BE2C (cell line): ENCODE measurements at places on chromosomes 11 and 22.

DNA sequence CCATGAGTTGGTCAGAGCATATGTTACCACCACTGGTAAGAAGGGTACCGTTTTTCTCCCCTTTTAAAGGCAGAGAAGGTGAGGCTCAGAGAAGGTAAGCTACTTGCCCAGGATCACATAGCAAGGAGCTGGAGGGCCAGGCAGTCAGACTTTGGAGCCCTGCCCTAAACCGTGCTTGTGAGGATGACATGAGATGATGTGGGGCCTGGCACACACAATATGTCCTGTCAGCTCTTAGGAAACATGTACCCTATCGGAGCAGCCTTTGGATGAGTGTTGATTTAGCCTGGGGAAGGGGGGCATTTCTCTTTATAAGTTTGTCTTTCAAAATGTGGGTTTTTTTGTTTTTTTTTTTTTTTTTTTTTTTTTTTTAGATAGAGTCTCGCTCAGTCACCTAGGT, 100.5 kb upstream of the CRYBB3 start:
- DNase-seq: no peak

- DNase-seq: no peak
Observed at GRCh38 chr11:97996762-97997161, 1024.0 kb upstream of the CNTN5 start.

DNA sequence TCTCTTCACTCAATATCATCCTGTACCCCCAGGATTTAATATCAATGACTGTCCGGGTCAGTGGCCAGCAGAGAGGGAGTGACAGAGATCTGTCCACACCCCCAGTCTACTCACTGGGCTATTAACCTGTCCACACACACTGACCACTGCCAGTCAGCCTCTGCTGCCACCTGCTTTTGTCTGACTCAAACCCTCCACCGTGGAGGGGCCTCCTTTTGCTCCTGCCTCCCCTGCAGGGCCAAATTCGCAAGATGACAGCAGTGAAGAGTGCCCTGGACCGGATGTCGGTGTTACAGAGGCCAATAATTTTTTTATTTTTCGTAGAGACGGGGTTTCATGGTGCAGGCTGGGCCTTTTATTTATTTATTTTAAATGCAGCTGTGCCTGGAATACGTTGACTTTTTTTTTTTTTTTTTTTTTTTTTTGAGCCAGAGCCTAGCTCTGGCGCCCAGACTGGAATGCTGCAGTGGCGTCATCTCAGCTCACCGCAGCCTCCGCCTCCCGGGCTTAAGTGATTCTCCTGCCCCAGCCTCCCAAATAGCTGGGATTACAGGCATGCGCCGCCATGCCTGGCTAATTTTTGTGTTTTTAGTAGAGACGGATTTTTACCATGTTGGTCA, 5.1 kb downstream of the PDXP start:
- no peak for DNase-seq

DNA sequence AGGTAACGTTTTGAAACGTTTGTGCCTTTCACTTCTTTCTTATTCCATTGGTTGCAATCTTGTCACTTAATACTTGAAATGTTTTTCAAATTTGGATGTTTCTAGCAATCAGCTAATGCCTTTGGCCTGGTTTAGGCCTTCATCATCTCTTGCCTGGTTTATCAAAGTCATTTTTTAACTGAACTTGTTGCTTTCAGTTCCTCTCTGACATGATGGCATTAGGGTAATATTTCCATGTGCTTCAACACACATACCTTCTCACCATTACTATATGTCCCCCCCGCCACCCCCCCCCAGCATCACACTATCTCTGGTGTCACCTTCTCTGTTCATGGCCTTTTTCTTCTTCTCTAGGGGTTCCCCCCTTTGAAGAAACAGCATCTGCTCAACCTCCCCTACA, 1.5 kb upstream of the SYT9 start:
- no peak for DNase-seq

DNA sequence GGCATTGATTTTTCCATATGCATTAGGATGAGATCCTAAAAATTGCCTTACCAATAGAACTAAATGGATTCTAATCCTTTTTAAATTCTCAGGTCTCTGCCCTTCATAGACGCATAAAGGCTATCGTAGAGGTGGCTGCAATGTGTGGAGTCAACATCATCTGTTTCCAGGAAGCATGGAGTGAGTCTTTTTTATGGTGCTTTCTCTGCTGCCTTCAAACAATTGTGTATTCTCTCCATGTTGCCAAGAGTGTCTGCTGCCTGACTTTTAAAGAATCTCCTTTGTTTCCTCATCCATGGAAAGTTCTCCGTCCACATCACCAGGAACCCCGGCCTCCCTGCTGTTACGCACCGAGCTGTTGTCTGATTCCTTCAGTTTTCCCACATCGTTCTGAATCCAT, 6.9 kb downstream of the UPB1 start:
- DNase-seq: no peak

DNA sequence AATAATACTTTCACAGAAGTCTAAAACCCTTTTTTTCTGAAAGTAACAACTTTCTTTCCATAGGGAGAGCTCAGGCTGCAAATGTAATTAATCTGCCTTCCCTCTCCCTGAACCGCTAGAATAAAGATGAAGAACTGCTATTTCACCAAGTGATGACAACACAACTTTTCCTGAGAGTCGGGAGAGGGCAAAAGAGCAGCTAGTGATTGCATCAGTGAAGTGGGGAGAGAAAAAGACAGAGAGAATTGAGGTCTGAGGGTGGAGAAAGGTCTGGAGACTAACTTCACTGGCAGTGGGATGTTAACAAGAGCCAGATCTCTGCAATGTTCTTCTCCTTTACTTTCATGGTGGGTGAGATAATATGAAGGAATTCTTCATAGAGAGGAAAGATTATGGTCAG, 10.9 kb upstream of the MPEG1 start:
- no peak for DNase-seq

DNA sequence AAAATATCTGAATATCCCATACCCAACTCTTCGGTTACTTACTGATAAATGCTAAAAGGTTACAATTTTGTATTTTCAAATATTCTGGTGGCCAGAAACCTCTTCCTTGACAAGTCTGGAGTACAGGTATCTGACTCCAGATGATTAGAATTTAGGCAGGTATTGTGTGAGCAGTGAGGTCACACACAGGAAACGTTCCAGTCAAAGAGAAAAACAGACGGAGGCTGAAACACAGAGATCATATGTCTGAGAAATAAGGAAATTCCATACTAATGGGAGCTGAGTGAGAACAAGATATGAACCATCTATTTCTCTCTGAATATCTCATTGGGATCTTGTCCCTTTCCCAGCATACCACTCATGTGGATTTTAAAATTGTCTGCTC, 89.4 kb upstream of the IGLL5 start:
- no peak for DNase-seq

DNA sequence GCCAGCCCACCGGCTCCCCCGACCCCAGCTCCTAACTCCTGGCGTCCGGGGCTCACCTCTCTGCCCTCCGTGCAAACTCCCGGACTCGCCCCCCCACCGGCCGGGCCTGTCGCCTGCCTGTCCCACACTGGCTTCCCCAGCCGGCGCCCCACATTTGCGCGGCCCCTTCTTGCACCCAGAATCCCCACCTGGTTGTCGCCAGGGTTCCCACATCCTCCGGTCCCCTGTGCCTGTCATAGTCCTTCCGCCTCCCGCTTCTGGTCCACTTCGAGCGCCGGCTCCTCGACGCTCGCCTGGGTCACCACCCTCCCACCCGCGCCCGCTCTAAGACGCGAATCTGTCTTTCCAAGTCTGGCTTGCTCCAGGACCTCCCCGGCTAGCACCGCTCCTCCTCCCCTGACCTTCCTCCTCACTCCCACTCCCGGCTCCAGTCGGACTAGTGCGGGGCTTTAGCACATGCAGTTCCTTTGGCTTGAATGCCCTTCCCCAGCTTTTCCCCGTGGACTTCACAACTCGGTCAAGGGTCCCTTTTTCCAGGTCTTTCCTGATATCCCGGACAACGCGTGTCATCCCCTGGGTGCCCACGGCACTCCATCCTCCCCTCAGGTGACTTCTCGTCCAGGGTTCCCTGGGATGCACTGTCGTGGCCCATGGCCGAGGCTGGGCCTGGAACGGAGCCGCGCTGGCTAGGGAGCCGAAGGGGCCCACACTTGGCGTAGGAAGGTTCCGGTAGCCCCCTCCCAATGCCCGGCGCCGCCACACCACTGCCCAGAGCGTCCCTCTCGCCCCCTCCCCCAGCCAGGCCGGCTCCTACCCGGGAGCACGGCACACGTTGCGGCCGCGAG, 635 bp downstream of the SCARF2 start:
- peak; percentile 24 for DNase-seq

DNA sequence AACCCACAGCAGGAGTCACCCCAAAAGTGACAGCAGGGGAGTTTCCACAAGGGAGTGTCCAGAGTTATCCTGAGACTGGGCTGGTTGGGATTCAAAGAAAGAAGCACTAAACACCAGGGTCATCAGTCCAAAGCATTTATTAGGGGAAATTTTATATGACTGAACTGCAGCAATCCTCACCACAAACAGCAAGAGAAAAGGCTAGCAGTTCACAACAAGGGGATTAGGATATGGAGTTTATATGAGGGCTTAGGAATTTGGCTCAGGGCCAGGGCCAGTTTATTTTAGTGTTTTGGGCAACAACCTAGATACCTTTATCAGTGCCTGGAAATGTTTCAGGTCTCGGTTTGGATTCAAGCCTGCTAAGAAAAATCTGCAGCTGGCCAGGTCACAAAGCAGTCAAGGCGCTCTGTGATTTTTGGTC, 4.6 kb upstream of the TMEM126A start:
- DNase-seq: no peak

DNA sequence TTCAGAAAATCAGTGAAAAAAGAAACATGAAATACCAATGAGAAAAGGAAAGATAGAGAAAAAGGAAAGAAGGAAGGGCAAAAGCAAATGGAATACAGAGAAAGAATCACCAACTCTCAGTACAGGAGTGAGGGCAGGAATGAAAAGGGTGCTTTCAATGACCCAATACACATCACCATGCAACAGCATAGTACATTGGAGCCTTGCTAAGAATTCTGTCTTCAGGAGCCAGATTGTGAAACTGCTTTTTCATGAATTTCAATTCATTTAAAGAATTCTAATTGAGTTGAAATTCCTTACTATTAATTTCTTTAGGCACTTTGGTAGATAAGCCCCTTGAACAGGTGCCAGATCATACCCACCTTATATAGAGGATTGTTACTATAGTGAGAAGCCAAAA, 34.9 kb downstream of the BLID start:
- no peak for DNase-seq

- peak; percentile 94 for DNase-seq
Observed at GRCh38 chr22:20298803-20299745, 20.8 kb downstream of the DGCR6L start.

GRCh38 chr11:47553406-47553743, 443 bp upstream of the CELF1 start:
- no peak for DNase-seq

DNA sequence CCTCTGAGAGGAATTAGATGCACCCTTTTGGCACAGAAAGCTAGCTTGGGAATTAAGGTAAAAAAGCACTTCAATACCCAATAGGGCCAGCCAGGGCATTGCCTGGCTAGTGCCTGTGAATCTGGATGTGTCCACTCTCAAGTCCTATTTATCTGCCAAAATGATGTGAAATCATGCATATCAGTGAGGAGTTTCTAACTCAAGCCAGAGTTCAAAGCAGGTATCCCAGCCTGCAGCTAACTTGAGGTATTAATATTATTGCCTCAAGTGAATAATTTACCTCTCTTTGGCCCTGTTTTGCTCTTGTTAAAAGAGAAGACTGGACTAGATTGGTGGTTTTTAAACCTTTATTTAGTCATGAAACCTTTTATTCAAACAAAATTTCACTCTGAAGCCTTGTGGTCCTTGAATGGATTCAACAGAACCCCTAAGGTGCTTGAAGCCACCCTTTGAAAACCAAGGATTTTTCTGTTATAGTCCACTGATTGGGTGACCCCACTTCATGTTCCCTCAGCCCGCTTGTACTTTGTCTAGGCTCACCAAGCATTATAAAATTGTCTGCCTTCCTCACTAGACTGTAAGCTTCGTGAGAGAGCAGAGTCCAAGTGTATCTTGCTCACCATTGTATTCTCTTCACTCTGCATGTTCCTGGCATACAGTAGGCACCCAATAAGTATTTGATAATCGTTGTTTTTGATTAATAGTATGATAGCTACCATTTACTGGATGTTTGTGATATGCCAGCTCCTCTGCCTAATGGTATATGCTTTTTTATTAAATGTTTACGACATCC, 4.5 kb downstream of the RNF121 start:
- no peak for DNase-seq

DNA sequence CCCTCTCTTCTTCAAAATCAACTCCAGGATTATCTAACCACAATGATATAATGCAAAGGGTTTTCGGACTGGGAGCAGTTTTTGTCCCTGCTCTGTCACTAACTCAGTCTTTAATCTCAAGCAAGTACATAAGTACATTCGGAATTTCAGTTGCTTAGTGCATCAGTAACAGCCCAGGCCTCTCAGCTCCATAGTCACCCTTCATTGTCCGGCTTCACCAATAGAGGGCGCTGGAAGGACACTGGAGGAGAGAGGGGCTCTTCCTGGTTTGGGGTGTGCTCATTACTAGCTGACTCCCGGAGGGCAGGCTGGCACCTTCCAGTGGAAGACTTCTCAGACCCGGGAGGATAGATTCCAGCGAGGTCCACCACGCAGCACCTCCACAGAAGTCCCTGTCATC, 90.4 kb upstream of the PDGFD start:
- DNase-seq: peak; percentile 68
